Left lung (tissue), 14 donors: ENCODE measurements at places on chromosomes 3 and 15. TPM values are rescaled to one million over a fixed set of nuclear protein-coding genes. Genes with fewer than 3 reads are reported as not detected.

The SLC12A1 gene
- polyA plus RNA-seq, result 0.26 TPM

The HES1 gene
- polyA plus RNA-seq, result 112 TPM

The RYR3 gene
- polyA plus RNA-seq, result 7.9 TPM

The TSPAN3 gene
- 319 TPM for polyA plus RNA-seq

The GP9 gene
- 2.7 TPM for polyA plus RNA-seq

The EBLN2 gene
- 6.4 TPM for polyA plus RNA-seq

The SLC41A3 gene
- 61.2 TPM for polyA plus RNA-seq

The MYO5C gene
- 37.2 TPM for polyA plus RNA-seq

The GXYLT2 gene
- 17.9 TPM for polyA plus RNA-seq

The USP50 gene
- 0.30 TPM for polyA plus RNA-seq

The IGSF11 gene
- polyA plus RNA-seq, result 0.63 TPM

DNA sequence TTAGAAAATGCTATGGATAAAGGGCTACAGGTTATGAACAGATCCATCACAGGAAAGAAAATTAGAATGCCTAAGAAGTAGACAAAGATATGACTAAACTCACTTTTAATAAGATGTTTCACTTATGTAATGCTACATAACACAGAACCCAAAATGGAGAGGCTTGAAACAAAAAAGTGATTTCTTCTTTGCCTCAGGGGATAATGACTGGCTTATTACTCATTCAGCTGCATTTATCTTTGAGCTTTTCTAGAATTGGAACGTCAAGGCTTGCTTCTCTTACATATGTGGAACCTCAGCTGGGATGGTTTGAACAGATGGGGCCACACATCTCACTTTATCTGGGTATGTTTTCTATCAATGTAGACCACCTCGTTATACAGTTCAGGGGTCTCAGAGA lies 120.6 kb upstream of the EPHA3 start:
- H3K4me3 ChIP-seq, result no peak overlapping the region
- no peak for DNase-seq
- H3K27me3 ChIP-seq, result no peaks in the 10 kb centered on the region
- no peak overlapping the region for H3K27ac ChIP-seq
- H3K36me3 ChIP-seq, result no peaks in the 10 kb centered on the region
- H3K4me1 ChIP-seq, result no peaks in the 10 kb centered on the region

DNA sequence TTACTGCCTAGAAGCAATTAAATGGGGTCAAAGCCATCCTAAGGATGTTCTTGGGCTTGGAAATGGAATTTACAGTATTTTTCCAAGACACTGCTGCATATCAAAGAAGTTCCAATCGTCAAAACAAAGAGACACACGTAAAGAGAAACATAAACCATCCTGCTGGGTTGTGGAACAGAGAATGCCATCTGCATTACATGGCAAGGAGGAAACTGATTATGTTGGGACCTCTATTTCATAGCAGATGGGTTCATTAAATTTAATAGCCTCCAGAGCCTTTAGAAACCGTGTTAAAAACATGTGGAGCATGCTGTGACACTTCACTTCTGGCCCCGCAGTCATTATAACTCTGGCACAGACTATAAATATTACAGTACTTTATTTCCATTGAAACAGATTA lies 154.6 kb downstream of the LRTM1 start:
- H3K36me3 ChIP-seq, result no peaks in the 10 kb centered on the region
- DNase-seq, result no peak
- H3K4me1 ChIP-seq, result no peaks in the 10 kb centered on the region
- H3K27me3 ChIP-seq, result no peaks in the 10 kb centered on the region
- no peak overlapping the region for H3K4me3 ChIP-seq

- H3K27ac ChIP-seq, result no peak overlapping the region
- DNase-seq, result no peak
- H3K36me3 ChIP-seq, result no peaks in the 10 kb centered on the region
- no peaks in the 10 kb centered on the region for H3K4me1 ChIP-seq
Measured at GRCh38 chr15:82183121-82184031, 79.2 kb downstream of the EFL1 start.

- H3K27me3 ChIP-seq, result no peaks in the 10 kb centered on the region
- H3K4me3 ChIP-seq, result no peak overlapping the region
- H3K36me3 ChIP-seq, result peaks cover 97% of the 10 kb centered on the region
- H3K4me1 ChIP-seq, result no peaks in the 10 kb centered on the region
- H3K27ac ChIP-seq, result no peak overlapping the region
- DNase-seq, result no peak
Measured at GRCh38 chr15:30953731-30954378, 37.6 kb downstream of the MTMR10 start.

DNA sequence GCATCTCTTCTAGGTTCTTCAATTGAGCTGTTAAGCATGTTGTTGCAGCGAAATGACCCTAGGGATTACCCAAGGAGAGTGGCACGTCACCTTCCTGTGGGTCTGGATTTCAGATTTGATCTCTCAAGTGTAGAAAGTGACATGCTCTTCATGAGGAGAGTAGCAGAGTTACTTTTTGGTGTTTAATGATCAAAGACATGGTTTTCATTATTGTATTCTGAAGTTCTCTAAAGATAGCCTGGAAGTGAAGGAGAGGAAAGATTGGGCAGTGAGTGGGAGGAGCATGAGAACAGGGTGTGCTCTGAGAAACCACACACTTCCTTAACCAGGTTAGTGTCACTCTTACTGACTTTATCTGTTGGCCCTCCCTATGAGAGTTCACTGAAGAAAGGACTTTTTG lies 153.6 kb downstream of the AKAP13 start:
- DNase-seq, result no peak
- H3K27ac ChIP-seq, result peak overlapping the region; percentile 58
- H3K27me3 ChIP-seq, result no peaks in the 10 kb centered on the region
- H3K36me3 ChIP-seq, result peaks cover 5% of the 10 kb centered on the region
- H3K4me1 ChIP-seq, result peaks cover 8% of the 10 kb centered on the region

GRCh38 chr3:194092881-194093301 lies 43.1 kb upstream of the HES1 start:
- no peaks in the 10 kb centered on the region for H3K27me3 ChIP-seq
- DNase-seq, result no peak
- no peak overlapping the region for H3K27ac ChIP-seq
- H3K4me3 ChIP-seq, result no peak overlapping the region

GRCh38 chr3:50289130-50289529 lies 3.1 kb downstream of the IFRD2 start:
- DNase-seq, result no peak
- H3K27me3 ChIP-seq, result no peaks in the 10 kb centered on the region
- H3K36me3 ChIP-seq, result no peaks in the 10 kb centered on the region
- no peak overlapping the region for H3K4me3 ChIP-seq
- no peak overlapping the region for H3K27ac ChIP-seq

GRCh38 chr3:174294616-174295015 lies 564.5 kb upstream of the NAALADL2 start:
- no peak for DNase-seq
- H3K36me3 ChIP-seq, result no peaks in the 10 kb centered on the region
- no peak overlapping the region for H3K4me3 ChIP-seq
- H3K27ac ChIP-seq, result no peak overlapping the region
- H3K27me3 ChIP-seq, result no peaks in the 10 kb centered on the region
- no peaks in the 10 kb centered on the region for H3K4me1 ChIP-seq

GRCh38 chr3:89562373-89562772 lies 455.0 kb downstream of the EPHA3 start:
- H3K4me1 ChIP-seq, result no peaks in the 10 kb centered on the region
- no peak overlapping the region for H3K27ac ChIP-seq
- no peak for DNase-seq

GRCh38 chr3:197580253-197580691 lies 24.5 kb upstream of the BDH1 start:
- no peaks in the 10 kb centered on the region for H3K36me3 ChIP-seq
- H3K4me1 ChIP-seq, result no peaks in the 10 kb centered on the region
- DNase-seq, result no peak
- no peak overlapping the region for H3K27ac ChIP-seq
- H3K27me3 ChIP-seq, result no peaks in the 10 kb centered on the region

GRCh38 chr3:43018246-43018645 lies 39.1 kb downstream of the GASK1A start:
- H3K27ac ChIP-seq, result no peak overlapping the region
- H3K36me3 ChIP-seq, result no peaks in the 10 kb centered on the region
- no peak overlapping the region for H3K4me3 ChIP-seq
- no peaks in the 10 kb centered on the region for H3K4me1 ChIP-seq
- DNase-seq, result no peak
- H3K27me3 ChIP-seq, result no peaks in the 10 kb centered on the region

DNA sequence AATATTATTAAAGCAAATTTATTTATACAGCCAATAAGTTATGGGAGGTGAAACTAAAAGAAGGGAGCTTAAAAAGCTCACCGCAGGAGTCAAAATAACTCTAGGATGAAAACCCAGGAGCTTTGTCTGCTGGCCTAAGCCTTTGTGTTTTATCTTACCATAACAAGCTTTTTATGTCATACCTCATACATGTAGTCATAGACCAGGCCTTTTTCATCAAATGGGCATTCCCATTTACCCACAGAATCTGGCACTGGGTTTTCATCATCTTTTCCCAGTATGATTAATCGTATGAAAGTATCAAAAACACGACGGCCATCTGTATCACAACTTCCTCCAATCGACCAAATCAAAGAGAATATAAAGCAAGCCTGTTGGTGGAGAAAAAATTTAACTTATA lies 122.8 kb downstream of the DNAH12 start:
- H3K27me3 ChIP-seq, result no peaks in the 10 kb centered on the region
- no peak overlapping the region for H3K4me3 ChIP-seq
- H3K27ac ChIP-seq, result no peak overlapping the region

- H3K4me1 ChIP-seq, result no peaks in the 10 kb centered on the region
- H3K27ac ChIP-seq, result no peak overlapping the region
Measured at GRCh38 chr15:25536801-25537611, 98.2 kb upstream of the UBE3A start.

DNA sequence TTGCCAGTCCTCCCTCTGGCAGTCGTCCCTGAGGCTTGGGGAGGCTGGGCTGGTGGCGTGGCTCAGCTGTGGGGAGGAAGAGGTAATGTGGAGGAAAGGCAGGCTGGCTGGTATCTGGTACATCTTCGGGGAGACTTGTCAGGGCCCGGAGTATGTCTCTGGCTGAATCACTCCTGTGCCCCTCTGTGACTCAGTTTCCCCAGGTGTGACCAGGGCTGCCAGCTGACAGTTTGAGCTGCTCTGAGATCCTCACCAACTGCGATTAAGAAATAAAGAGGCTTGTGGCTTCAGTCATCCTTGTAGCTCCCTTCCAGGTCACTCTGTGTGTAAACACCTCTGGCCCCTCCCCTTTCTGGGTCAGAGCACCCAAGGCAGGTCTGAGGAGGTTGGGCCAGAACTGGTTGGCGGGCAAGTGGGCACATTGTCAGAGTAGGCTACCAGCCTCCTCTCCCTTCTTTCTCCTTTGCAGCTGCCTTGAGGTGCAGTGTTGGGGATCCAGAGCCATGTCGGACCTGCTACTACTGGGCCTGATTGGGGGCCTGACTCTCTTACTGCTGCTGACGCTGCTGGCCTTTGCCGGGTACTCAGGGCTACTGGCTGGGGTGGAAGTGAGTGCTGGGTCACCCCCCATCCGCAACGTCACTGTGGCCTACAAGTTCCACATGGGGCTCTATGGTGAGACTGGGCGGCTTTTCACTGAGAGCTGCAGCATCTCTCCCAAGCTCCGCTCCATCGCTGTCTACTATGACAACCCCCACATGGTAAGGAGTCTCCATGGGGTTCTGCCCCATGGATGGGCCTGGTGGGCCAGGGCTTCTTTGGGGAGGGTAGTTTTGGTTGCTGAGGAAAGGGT lies 3.0 kb downstream of the TEX264 start:
- H3K4me3 ChIP-seq, result no peak overlapping the region
- DNase-seq, result no peak
- H3K27me3 ChIP-seq, result no peaks in the 10 kb centered on the region
- peaks cover 48% of the 10 kb centered on the region for H3K4me1 ChIP-seq
- H3K27ac ChIP-seq, result no peak overlapping the region

GRCh38 chr15:78977591-78978347 lies 32.9 kb upstream of the CTSH start:
- H3K4me3 ChIP-seq, result no peak overlapping the region
- H3K4me1 ChIP-seq, result no peaks in the 10 kb centered on the region
- no peak for DNase-seq
- no peaks in the 10 kb centered on the region for H3K27me3 ChIP-seq

DNA sequence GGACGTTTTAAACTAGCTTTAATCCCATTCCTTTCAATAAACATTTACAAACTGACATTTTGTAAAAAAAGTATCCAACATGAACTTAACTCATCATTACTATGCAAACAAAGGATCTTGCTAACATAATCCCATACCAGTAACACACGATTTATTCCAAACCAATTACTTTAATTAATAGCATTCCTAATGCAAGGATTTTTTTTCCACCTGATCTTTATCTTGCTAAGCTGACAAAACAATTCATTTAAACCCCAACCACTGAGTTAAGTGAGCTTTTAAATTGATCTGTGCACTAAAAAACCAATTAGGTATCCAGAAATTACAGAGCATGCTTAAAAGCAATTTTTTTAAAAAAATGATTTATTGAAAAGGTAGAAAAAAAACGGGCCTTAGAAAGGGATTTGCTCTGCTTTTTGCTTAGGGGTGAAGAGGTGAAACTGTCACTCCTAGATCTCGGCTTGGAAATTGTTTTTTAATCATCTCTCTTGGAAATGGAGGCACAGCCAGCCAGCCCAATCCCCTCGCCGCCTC lies 1.2 kb downstream of the SH3BP5 start:
- no peaks in the 10 kb centered on the region for H3K27me3 ChIP-seq
- H3K4me3 ChIP-seq, result peak overlapping the region; percentile 85
- peak overlapping the region; percentile 78 for H3K27ac ChIP-seq
- H3K36me3 ChIP-seq, result peaks cover 24% of the 10 kb centered on the region

- H3K4me3 ChIP-seq, result no peak overlapping the region
- no peaks in the 10 kb centered on the region for H3K36me3 ChIP-seq
Measured at GRCh38 chr15:88776646-88777045, 26.6 kb upstream of the ACAN start.

DNA sequence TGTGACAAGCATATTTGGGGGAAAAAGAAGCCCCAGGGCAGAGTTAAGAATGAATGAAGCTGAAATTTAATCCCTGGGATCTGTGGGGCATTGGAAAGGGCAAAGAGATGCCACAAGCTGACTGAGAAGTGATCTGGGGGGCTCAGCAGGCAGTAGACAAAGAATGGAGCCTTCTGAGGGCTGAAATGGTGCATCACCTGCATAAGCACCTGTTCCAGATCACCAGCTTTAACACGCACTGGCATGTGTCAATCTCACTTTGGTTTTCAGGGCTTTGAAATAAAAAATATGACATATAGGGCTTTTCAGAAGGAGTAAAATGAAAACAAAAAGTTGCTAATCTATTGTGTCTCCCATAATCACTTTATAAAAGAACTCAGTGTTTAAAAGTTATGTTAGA lies 210.8 kb upstream of the ARHGEF26 start:
- no peaks in the 10 kb centered on the region for H3K36me3 ChIP-seq
- H3K4me3 ChIP-seq, result no peak overlapping the region
- H3K4me1 ChIP-seq, result no peaks in the 10 kb centered on the region
- DNase-seq, result no peak
- H3K27ac ChIP-seq, result no peak overlapping the region
- H3K27me3 ChIP-seq, result no peaks in the 10 kb centered on the region

GRCh38 chr3:114093596-114093995 lies 37.1 kb downstream of the QTRT2 start:
- H3K27ac ChIP-seq, result peak overlapping the region; percentile 66
- no peaks in the 10 kb centered on the region for H3K27me3 ChIP-seq
- peaks cover 21% of the 10 kb centered on the region for H3K4me1 ChIP-seq
- H3K36me3 ChIP-seq, result no peaks in the 10 kb centered on the region
- DNase-seq, result no peak

GRCh38 chr3:32844914-32845313 lies 27.1 kb downstream of the TRIM71 start:
- H3K4me3 ChIP-seq, result no peak overlapping the region
- H3K4me1 ChIP-seq, result peaks cover 28% of the 10 kb centered on the region
- no peaks in the 10 kb centered on the region for H3K36me3 ChIP-seq
- H3K27me3 ChIP-seq, result no peaks in the 10 kb centered on the region
- DNase-seq, result no peak
